ENCODE measurements at places on chromosomes 3 and 15.
A peak's percentile ranks its signal among the peaks of the same experiment; 100 is the strongest.

- DNase-seq, result no peak
These were observed 226.6 kb upstream of the CCDC54 start for GRCh38 chr3:107150675-107151074.

DNA sequence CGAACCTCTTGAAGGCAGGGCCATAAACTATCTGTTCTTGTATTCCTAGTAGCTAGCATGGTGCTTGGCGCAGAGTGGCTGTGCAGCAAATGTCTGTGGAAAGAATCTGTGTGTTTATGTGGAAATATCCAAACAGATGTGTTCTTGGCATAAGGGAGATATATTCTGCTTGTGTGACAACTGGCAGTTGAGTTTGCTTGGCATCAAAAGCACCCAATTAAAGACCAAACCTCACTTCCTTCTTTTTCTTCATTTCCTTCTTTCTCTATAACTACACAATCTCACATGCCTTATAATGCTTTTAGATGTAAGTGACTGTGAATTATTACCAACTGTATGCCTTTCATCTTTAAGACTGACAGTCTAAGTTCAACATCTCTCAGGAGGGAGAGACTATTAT lies 296.5 kb downstream of the SLC9A9 start:
- no peak for DNase-seq

- no peak for DNase-seq
These were observed 9.2 kb upstream of the MME start for GRCh38 chr3:155070932-155071387.

DNA sequence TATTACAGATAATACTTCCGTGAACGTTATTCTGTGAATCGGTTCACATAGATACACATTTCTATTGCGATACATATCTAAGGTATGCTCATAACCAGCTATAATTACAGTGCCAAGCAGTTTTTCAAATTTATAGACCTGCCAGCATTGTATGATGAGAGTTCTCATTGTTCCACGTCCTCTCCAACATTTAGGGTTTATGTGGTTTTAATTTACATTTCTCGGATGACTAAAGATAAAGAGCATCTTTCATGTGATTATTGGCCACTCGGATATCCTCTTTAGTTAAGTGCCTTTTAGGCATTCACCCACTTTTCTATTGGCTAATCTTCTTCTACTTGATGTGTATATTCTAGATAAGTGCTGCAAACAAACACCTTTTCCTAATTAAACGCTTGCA lies 134.7 kb upstream of the CCDC54 start:
- DNase-seq, result no peak

GRCh38 chr3:177484926-177485325 lies 287.6 kb upstream of the TBL1XR1 start:
- no peak for DNase-seq

GRCh38 chr3:40899286-40899712 lies 300.0 kb upstream of the CTNNB1 start:
- DNase-seq, result no peak

- DNase-seq, result no peak
These were observed 198.2 kb upstream of the LMCD1 start for GRCh38 chr3:8303466-8303865.

DNA sequence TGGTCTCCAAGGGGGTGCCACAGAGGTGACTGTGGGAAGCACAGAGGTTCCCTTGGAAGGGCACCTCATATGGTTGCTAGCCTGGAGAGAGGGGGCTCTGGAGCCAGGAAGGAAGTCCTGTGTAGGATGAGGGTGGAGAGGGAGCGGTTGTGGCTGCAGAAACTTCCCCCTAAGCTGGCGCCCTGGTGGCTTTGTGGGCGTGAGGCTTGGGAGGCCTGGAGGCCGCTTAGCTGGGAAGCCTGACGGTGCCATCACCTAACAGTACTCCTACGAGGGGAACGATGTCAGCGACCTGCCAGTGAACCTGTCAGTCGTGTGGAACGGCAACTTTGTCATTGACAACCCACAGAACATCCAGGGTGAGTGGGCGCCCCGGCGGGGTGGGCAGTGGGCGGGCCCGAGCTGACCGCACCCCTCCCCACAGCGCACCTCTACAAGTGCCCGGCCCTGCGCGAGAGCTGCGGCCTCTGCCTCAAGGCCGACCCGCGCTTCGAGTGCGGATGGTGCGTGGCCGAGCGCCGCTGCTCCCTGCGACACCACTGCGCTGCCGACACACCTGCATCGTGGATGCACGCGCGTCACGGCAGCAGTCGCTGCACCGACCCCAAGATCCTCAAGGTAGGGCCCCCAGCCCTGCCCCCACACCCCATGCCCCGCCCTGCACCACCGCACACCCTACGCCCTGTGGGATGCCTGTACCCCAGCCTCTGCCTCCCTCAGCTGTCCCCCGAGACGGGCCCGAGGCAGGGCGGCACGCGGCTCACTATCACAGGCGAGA lies 31.0 kb downstream of the PLXNA1 start:
- no peak for DNase-seq

DNA sequence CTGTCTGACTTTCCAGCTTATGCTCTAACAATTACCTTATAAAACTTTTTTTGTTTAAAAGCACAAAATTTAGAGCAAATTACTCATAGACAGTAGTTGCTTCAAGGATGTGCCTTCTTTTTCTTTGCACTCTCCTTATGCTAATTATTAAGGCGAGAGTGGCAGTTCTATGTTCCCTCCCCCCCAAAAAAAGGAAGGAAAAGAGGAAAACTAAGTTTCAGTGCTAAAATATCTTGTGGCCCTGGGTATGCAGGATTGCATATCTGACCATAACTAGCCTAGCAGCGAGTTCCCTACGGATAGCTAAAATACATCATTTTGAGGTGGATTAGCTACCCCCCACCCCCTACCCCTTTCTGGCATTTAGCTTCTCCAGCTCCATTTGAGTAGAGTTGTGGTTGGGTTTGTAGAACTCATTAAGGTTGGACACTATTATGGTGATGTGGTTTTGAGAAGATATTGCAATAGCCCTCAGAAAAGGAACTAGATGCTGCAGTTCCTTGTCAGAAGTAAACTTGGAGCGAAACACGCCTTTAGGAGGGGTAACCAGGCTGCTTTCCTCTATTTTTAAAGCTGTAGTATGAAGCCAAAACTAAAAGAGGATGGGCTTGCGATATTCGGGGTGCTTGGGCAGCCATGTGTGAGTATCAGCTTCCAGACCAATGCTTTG lies 174.6 kb downstream of the AKAP13 start:
- DNase-seq, result no peak

- DNase-seq, result peak; percentile 88
These were observed 30.6 kb upstream of the SLC6A6 start for GRCh38 chr3:14371573-14372474.

DNA sequence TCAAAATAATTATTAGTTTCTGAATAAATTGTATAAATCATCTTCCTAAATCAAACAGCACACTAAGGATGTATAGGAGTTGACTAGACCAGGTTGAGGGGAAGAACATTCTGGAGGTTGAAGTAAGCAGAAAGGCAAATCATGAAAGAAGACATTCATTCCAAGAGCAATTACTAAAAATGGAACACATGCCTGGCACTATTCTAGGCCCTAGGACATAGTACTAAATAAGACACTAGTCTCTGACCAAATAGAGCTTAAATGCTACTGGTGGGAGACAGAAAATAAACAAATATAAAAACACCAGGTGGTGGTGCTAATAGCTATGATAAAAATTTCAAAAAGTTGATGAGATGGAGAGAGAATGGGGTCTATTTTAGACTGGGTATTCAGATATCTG lies 190.1 kb downstream of the TBC1D5 start:
- DNase-seq, result no peak

- DNase-seq, result no peak
These were observed 215.6 kb downstream of the RPLP1 start for GRCh38 chr15:69668039-69668705.

DNA sequence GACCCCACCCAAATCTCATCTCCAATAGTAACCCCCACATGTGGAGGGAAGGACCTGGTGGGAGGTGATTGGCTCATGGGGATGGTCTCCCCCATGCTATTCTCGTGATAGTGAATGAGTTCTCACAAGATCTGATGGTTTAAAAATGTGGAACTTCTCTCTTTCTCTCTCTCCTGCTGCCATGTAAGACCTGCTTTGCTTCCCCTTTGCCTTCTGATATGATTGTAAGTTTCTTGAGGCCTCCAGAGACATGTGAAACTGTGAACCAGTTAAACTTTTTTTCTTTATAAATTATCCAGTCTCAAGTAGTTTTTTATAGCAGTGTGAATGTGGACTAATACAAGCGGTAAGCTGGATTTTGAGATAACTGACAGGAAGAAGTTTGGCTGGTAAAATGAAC lies 60.3 kb upstream of the MBNL1 start:
- no peak for DNase-seq

DNA sequence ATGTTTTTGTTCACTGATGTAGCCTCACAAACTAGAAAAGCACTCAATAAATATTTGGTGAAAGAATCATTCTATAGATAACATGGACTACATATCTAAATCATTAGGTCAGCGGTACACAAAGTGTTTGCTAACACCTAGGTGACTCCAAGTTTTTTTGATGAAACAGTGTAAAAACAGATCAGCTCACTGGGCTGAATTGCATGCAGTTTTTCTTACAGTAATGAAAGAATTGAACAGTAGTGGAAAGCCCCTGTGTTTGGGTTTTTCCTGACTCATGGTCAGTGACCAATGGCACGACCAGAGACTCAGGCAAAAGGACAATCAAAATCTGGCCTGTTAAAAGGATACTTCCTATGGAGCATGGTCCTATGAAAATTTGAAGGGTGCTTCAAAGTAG lies 384.3 kb upstream of the EPHA6 start:
- DNase-seq, result no peak

GRCh38 chr3:32208447-32208846 lies 30.0 kb upstream of the CMTM8 start:
- DNase-seq, result no peak

GRCh38 chr15:56241374-56242105 lies 2.1 kb downstream of the RFX7 start:
- DNase-seq, result peak; percentile 18

DNA sequence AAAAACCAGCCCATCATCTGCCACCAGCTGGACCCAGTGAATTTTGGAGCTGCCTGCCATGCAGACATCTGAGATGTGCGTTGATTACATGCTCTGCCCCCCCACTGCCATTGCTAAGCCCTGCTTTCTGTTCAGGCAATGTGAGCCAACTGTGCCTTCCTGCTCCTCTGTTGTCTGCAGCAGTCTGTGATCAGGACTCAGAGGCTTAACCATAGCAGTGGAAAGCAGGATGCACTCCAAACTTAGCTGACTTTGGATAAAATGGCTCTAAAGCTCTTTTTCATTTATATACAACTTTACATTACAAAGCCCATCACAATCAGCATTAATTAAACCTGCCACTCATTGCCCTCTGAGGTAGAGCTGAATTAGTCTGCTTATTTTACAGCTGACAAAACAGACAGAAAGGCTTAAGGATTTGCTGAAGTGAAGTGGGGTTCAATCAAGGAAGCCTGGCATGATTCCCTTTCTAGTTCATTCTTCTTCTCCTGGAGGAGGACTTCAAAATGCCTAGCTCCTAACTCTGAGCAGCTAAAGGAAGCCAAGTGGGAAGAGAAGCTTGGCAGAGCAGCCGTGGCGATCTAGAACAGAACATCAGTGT lies 15.7 kb upstream of the RPS27L start:
- no peak for DNase-seq

Measured in small intestine (tissue), 16 donors.